Stimulated activated CD4-positive, alpha-beta T cell treated with anti-CD3 and anti-CD28 coated beads, Interleukin-12 subunit alpha, Interleukin-12 subunit beta, amount 100 ng/mL, for 4 hours (primary cell): ENCODE measurements at places on chromosomes 3 and 15.

GRCh38 chr3:10469441-10470119 lies 35.8 kb downstream of the ATP2B2 start:
- no peak for DNase-seq

GRCh38 chr3:128123156-128123537 lies 465 bp downstream of the RUVBL1 start:
- no peak for DNase-seq

DNA sequence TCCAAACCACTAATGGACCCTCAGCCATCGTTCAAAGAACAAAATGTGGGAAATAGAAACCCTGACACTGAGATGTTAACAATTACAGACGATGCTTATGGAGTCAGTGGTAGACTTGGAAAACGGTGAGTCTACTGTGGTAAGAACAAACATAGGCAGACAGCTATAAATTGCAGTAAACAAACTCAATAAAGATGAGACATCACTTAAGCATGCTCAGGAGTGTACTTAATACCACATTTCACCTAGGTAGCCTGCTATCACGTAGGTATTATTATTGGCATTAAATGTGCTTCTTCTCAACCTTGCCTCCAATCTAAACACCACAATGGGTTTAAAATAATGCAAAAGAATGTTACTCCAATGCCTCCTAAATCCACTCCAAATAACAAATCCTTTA lies 2.5 kb downstream of the OSBPL10 start:
- DNase-seq: no peak

GRCh38 chr3:128923576-128923975 lies 44.2 kb downstream of the ACAD9 start:
- no peak for DNase-seq

- no peak for DNase-seq
Observed at GRCh38 chr3:69815970-69816369, 76.7 kb downstream of the MITF start.

- DNase-seq: no peak
Observed at GRCh38 chr3:16455966-16456365, 57.5 kb downstream of the RFTN1 start.

- no peak for DNase-seq
Observed at GRCh38 chr3:52281981-52282801, 3.7 kb upstream of the WDR82 start.

DNA sequence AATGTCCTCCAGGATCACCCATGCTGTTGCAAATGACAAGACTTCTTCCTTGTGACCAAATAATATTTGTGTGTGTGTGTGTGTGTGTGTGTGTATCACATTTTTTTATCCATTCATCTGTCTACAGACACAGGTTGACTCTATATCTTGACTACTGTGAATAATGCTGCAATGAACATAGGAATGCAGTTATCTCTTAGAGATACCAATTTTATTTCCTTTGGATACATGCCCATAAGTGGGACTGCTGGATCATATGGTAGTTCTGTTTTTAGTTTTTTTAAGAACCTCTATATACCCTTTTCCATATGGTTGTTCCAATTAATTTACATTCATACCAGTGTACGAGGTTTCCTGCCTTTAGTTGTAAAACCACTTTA lies 41.7 kb downstream of the GPR176 start:
- no peak for DNase-seq

- DNase-seq: no peak
Observed at GRCh38 chr3:48694610-48695392, 9.1 kb upstream of the NCKIPSD start.

DNA sequence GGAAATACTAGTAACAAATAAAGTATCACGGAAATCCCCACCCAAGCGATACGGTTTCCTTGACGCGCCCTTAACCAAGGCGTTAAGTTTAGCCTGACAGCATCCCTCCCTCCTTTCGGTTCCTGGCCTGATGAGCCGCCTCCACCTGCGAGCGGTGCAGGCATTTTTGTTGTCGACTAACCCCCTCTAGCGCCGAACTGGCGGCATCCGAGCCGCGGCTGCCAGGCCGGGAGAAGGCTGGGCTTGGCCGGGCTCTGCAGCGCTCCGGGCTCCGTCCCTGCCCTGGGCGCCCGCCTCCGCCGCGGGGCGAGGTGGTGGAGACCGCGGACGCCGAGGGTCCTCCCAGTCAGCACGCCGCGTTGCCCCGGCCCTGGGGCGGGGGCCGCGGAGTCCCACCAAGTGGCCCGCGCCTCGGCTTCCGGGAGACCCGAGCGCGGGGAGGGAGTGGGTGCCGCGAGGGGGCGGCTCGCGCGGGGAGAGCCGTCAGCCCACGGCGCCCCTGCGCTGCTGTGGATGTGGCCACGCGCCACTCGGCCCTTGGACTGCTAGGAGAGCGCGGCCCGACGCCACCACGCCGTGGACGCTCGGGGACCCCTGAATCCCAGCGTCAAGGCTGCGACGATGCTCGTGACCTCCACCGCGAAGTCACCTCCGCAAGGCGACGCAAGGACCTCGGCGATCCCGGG lies 1.1 kb upstream of the EPHA6 start:
- DNase-seq: peak; percentile 41

DNA sequence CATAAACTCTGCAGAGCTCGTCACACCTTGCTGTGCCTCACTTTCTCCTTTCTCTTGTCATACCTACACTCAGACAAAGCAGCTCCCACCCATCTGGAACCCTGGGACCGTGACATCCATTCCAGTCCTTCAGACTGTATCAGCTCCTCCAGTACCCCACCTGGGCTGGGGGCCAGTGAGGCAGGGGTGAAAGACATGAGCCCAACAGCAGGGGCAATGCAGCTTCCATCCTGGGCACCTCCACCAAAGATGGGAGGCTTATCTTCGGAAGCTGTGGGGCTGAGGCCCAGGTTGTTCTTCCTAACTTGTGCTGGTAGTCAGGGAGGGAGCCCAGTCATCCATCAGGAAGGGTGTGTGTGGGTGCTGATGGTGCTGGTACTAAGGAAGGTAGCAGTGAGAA lies 109.2 kb downstream of the EEFSEC start:
- DNase-seq: no peak

DNA sequence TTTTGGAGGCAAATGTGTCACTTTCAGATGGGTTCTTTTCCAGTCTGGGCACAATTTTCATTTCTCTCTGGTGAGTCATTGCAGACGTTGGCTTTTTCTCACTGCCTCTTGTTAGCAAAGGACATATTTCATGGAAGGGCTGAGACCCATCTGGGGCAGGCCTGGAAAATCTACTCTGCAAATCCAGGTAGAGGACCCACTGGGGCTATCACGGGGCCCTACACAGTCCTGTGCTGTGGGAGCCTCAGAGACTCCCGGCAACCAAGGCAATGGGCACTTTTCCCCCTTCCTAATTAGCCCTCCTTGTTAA lies 58.0 kb downstream of the HRH1 start:
- no peak for DNase-seq

GRCh38 chr3:36595511-36595910 lies 168.8 kb downstream of the DCLK3 start:
- no peak for DNase-seq

GRCh38 chr3:22526266-22526837 lies 676.8 kb upstream of the UBE2E2 start:
- DNase-seq: no peak
